ENCODE measurements at places on chromosomes 3 and 15. TPM values are rescaled to one million over a fixed set of nuclear protein-coding genes. Genes with fewer than 3 reads are reported as not detected.
A peak's percentile ranks its signal among the peaks of the same experiment; 100 is the strongest.

DNA sequence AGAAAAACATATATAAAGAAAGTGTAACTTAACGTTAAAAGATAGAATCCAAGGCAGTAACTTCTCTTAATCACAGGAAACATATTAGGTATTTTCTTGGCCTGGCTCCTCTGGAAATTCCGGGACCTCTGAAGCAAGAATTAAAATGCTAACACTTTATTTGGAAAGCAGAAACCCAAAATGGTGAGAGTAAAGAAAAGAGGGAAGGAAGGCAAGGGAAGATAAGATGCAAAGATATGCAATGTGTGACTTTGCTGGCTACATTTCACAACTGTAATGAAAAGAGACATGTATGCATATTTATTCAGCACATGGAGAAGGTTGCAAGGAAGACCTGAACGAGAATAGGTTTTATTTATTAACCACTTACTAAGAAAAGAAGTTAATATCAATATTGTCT lies 372.5 kb downstream of the TBL1XR1 start:
- DNase-seq = no peak

GRCh38 chr15:72813345-72814004 lies 29.9 kb upstream of the ADPGK start:
- no peak for DNase-seq

DNA sequence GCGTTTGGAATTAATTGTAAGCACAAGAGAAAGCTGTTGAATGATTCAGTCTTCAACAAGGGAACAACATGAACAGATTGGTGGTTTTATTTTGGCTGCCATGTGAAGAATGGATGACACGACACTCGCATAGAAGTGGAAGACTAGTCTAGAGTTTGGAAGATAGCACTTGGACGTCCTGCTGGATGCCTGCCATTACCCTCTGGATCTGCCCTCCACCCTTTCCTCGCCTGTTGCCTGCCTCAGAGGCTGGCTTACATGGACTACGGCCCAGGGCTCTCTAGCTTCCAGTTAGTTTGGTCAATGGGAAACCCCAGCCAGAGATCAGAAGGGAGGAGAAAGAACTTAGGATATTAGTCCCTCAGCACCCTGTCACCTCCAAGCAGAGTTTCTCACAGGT lies 493.5 kb downstream of the FHIT start:
- DNase-seq = no peak

The SAXO2 gene
- 11.0 TPM for total RNA-seq

DNA sequence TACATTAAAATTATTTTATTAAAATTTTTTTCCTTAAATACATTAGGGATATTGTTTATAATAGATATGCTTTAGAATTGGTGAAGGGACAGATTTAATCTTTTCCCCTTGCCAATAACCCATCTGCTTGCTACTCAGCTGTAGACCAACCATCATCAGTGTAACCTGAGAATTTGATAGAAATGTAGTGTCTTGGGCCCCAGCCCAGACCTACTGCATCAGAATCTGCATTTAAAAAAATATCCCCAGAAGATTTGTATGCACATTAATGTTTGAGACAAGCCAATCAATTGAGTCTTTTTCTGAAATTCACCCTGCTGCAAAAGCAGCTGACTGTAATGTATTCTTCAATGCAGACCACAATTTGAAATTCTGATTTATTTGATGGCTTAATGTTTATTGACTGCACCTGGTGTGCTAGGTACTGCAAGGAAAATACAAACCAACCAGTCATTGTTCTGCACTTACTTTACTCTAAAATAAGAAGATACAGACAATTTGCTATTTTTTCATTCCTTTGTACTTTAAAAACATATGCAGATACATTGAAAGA lies 190.7 kb upstream of the SGO1 start:
- DNase-seq = no peak

DNA sequence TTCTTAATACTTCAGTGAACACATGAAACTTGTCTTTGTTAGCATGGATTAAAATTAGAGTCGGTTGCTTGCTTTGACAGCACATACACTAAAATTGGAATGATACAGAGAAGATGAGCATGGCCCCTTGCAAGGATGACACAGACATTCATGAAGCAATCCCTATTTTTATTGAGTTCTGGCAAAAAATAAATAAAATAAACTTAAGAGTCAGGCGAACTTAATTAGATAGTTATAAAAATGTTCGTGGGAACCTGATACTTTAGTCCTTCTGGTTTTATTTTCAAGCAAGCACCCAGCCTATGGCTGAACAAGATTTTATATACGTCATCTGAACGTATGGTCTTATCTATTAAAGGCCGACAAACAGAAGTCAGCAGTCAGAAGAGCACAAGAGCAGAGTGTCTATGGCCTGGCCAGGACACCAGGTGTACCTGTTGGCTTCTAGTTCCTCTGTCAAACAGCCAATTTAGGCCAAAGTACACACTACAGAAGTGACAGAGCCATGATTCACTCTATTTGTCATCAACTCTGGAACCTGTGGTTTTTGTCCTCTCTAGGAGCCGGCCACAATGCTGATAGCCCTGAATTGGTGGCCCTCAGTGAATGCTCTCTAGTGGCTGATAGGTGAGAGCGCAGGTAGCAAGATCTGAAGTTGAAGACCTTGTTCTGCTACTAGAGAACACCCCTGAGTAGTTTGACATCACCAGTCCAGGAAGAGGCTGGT lies 64.3 kb downstream of the LEO1 start:
- DNase-seq = peak; percentile 86

- no peak for DNase-seq
These were observed 276.5 kb downstream of the MAGI1 start for GRCh38 chr3:65762235-65762580.

DNA sequence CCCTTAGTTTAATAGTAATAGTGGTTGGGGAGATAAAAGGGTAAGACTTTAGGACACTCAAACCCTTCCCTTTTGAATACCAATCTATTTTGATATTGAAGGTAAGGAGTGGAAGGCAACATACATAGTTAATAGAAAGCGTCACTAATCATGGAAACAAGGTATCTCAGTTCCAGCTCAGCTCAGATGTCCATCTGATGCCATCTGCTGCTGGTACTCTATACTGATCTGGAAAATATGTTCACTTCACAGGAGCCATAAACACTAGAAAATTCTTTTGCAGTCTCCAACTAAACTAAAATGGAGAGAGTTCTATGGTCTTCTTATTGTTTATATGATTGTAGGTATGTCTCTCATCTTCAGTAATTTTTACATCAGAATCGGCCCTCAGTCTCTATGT lies 1777.1 kb downstream of the OTOL1 start:
- DNase-seq = no peak

GRCh38 chr15:87680208-87680607 lies 576.3 kb downstream of the NTRK3 start:
- no peak for DNase-seq

DNA sequence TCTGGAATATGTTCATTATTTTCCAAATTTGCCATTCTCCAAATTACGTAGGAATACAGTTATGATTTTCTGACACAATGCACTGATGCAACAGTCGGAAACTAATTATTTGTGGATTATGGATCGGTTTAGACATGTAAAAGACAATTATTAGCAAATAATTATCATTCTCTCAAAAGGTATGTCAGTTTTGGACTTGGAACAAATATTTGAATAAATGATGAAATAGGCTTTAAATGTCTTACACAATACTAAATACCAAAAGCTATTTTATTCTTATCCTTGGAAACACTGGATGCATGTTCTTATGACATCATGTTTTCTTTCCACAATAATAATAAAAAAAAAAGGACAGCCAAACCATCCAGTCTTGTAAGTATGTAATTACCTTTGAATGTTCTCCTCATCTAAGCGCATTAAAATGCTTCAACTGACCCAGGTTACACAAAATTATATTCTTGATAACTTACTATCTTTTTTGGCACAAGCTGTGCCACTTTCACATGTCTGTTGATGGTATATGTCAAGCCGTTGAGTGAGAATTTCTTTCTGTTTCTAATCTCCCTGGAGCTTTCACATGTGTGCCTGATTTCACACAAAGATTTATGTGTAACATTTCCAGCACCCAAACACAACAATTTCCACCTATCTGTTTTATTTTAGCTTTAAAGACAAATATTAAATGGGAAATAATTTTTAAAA lies 238.5 kb upstream of the ZNF385D start:
- DNase-seq = no peak

- no peak for DNase-seq
These were observed 16.8 kb downstream of the GABRR3 start for GRCh38 chr3:98018301-98018700.

The COPB2 gene
- total RNA-seq = 156 TPM

DNA sequence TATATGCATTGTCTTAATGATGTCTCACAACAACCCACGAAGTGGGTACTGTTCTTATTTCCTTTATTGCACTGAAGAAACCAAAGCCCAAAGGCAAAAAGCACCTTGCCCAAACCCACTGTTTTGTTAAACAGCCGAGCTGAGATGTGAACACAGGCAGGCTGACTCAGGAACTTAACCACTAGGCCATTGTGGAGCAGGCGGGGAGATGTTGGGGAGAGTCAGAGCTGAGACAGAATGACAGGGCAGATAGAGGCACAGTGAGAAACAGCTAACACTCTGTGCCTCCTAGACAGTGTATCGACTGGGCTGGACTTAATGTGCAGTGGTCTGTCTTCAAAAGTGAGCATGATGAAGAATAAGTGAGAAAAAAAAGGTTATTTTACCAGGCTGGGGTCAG lies 56.5 kb downstream of the RPLP1 start:
- peak; percentile 41 for DNase-seq

GRCh38 chr3:156323466-156323865 lies 203.1 kb downstream of the KCNAB1 start:
- DNase-seq = no peak

DNA sequence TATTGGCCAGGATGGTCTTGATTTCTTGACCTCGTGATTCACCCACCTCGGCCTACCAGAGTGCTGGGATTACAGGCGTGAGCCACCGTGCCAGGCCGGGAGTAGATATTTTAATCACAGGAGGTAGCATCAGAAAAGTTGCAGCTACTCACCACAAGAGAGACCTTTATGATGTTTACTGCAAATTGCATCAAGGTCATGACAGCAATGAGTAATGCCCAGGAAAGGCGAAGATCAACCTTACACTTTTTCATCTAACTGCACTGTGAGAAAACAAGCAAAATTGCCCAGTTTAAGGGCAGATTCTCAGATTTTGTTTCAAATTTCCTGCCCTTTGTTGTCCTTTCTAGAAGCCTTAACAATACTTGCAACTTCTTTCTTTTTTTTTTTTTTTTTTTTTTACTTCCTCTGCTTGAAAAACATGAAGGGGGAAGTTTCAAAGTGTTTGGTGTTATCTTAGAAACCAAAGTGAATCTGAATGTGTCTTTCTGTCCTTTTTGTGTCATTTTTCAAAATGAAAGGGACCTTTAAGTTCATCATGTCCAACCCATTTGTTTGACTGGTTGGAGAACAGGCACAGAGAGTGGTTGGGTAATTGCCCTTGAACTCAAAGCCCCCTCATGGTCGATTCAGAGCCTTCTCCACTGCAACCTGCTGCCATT lies 25.0 kb downstream of the TGFBR2 start:
- no peak for DNase-seq

GRCh38 chr3:33773637-33774036 lies 24.8 kb upstream of the PDCD6IP start:
- DNase-seq = no peak

The TF gene
- total RNA-seq = not detected

GRCh38 chr15:47352217-47352616 lies 365.1 kb upstream of the SEMA6D start:
- no peak for DNase-seq

The SPRED1 gene
- total RNA-seq = 15.9 TPM

GRCh38 chr3:133775835-133776234 lies 29.6 kb downstream of the TF start:
- DNase-seq = no peak

DNA sequence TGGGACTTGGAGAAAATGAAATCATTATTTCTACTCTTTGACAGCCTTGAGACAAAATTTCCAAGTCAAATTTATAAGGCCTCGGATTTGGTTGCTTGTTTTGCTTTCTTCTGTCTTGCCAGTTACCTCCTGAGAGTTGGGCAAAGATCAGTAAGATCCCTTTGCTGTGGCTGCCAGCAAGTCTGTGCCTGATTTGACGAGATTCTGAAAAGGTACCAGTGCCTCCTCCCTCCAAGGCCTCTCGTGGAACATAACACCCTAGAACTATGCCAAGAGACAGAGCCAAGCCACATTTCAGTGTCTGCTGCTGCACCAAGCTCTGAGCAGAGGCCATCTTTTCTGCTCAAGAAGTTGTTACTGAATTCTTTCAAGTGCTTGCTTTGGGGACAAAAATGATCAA lies 61.0 kb downstream of the GTPBP8 start:
- DNase-seq = peak; percentile 15

DNA sequence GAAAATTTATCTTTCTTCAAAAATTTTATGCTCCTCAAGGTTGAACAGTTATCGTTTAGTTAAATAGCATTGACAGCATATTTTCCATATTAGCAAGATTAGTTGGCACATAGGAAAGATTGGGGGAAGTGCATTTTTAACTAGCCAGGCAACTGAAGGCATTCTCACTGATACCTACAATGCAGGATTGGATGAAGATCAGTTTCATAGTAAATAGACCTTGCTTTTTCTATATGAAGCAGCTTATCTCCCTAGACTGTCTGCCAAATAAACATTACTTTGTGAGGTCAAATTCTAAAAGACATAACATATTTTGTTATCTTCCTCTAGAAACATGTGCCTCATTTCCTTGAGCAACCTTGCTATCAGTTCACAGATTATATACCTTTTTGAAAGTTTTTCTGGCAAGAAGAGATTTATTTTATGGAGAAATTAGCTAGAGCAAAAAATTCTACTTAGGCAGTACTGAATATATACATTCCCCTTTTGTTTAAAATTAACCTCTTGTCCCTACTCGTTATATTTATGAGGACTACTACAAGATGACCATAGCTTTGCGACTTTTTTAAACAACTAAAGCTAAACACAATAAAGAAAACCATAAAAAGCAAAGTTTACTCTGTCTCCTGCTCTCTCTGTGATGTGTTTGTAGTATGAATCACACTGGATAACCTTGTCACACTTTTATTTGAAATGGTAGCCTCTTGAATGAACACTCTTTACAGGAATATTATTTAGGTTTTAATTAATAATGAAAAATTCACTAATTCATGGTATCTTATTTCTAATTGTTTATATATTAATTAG lies 654.9 kb upstream of the TBL1XR1 start:
- DNase-seq = no peak

- no peak for DNase-seq
These were observed 40.3 kb downstream of the CHST14 start for GRCh38 chr15:40511093-40511471.

DNA sequence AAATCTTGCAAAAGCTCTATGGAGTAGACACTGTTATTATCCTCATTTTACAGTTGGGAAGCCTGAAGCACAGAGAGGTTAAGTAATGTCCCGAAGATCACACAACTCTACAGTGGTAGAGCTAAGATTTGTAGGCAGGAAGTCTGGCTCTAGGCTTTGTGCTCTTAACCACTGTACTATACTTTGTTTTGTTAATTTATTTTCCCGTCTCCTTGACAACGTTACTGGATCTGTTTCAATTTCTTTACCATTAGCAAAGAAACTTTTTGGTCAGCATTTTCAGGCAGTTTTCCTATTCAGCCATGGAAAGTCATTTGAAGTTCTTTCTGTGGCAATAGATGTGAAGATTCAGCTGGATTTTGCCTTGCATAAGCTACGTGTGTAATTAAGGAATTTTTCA lies 51.7 kb downstream of the OTOL1 start:
- no peak for DNase-seq

Measured in Daoy (cell line).